H9 (cell line): ENCODE measurements at places on chromosomes 1 and 21. TPM values are rescaled to one million over a fixed set of nuclear protein-coding genes. Genes with fewer than 3 reads are reported as not detected.

GRCh38 chr1:162397039-162397448 lies 14.9 kb downstream of the SH2D1B start:
- no peaks in the 10 kb centered on the region for H3K27me3 ChIP-seq
- no peak overlapping the region for H3K4me3 ChIP-seq
- H3K36me3 ChIP-seq, result no peaks in the 10 kb centered on the region
- no peak overlapping the region for H3K27ac ChIP-seq
- H3K4me1 ChIP-seq, result peaks cover 4% of the 10 kb centered on the region; the same call in 1 of the 2 replicates

- peak; percentile 77 for DNase-seq
- no peaks in the 10 kb centered on the region for H3K4me1 ChIP-seq
- no peak overlapping the region for H3K4me3 ChIP-seq
- H3K27me3 ChIP-seq, result no peaks in the 10 kb centered on the region
- no peak overlapping the region for H3K27ac ChIP-seq
These were observed 26.4 kb upstream of the KAZN start for GRCh38 chr1:14571810-14572767.

- no peak overlapping the region for H3K4me3 ChIP-seq
- no peaks in the 10 kb centered on the region; the same call in 2 of the 3 replicates for H3K36me3 ChIP-seq
- no peak overlapping the region for H3K27ac ChIP-seq
- DNase-seq, result no peak
- no peaks in the 10 kb centered on the region for H3K27me3 ChIP-seq
- no peaks in the 10 kb centered on the region for H3K4me1 ChIP-seq
These were observed 347.1 kb downstream of the AJAP1 start for GRCh38 chr1:5001466-5001865.

GRCh38 chr1:204599098-204599497 lies 82.9 kb downstream of the MDM4 start:
- no peak overlapping the region for H3K27ac ChIP-seq
- H3K27me3 ChIP-seq, result no peaks in the 10 kb centered on the region
- DNase-seq, result no peak

DNA sequence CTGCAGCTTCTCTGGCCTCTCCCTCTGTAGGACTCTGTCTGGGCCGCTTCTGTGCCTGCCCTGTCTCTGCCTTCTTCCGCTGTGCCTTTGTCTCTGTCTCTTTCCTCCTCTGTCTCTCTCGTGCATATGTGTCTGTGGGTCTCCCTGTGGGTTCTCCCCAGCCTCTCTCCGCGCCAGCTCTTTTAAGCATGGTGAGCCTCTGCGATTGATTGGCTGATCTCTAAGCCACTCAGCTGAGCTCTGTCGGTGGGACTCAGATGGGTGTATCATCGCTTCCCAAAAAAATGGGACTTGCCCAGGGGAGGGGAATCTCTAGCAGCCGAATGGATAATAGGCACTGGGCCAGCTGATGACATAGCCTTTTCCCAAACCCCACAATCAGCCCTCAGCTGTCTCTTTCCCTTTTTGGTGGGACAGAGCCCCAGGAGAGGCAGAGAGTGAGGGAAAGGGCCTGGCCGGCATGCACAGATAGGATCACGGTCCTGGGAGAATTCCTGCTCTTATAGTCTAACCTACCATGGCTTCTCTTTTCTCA lies at the start of gene ADAMTS4:
Gene ADAMTS4 (minus strand): TSS at position 158 of the 535 bp plus-strand sequence. CDS start 427 bp downstream, outside the sequence.
- peaks cover 8% of the 10 kb centered on the region for H3K36me3 ChIP-seq
- H3K27me3 ChIP-seq, result no peaks in the 10 kb centered on the region; the same call in 1 of the 2 replicates
- H3K27ac ChIP-seq, result no peak within 1 kb of the TSS

GRCh38 chr1:213987422-213987926 lies 299 bp upstream of the PROX1 start:
- no peaks in the 10 kb centered on the region for H3K4me1 ChIP-seq
- H3K4me3 ChIP-seq, result peak overlapping the region; percentile 92
- H3K36me3 ChIP-seq, result no peaks in the 10 kb centered on the region

- no peak overlapping the region for H3K27ac ChIP-seq
- no peaks in the 10 kb centered on the region for H3K27me3 ChIP-seq
- no peak for DNase-seq
- no peaks in the 10 kb centered on the region for H3K36me3 ChIP-seq
These were observed 89.0 kb upstream of the BCAR3 start for GRCh38 chr1:93770640-93771039.

GRCh38 chr1:33655496-33655895 lies 183.1 kb downstream of the ZSCAN20 start:
- H3K4me1 ChIP-seq, result no peaks in the 10 kb centered on the region
- H3K27me3 ChIP-seq, result no peaks in the 10 kb centered on the region
- peaks cover 11% of the 10 kb centered on the region for H3K36me3 ChIP-seq
- DNase-seq, result no peak
- no peak overlapping the region for H3K27ac ChIP-seq

DNA sequence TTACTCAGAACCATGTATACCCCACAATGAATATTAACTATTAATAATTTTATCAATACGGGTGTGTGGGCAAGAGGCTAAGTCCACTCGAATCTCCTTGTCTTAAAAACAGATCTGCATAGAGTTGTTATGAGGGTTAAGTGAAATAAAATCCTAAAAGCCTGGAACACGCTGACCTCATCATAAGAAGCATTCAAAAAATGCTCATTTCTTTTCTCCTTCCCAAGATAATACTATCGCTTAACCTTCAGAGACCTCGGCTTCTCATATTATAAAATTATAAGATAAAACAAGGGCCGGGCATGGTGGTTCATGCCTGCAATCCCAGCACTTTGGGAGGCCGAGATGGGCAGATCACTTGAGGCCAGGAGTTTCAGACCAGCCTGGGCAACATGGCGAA lies 35.1 kb downstream of the LPAR3 start:
- no peak overlapping the region for H3K4me3 ChIP-seq
- no peaks in the 10 kb centered on the region for H3K36me3 ChIP-seq
- H3K27me3 ChIP-seq, result no peaks in the 10 kb centered on the region

- H3K27ac ChIP-seq, result no peak overlapping the region
- H3K36me3 ChIP-seq, result peaks cover 15% of the 10 kb centered on the region
- no peak for DNase-seq
- peaks cover 3% of the 10 kb centered on the region; the same call in 1 of the 2 replicates for H3K27me3 ChIP-seq
These were observed 99.9 kb downstream of the WDR4 start for GRCh38 chr21:42779431-42779861.

- DNase-seq, result no peak
- no peaks in the 10 kb centered on the region for H3K36me3 ChIP-seq
- peaks cover 5% of the 10 kb centered on the region; the same call in 1 of the 2 replicates for H3K4me1 ChIP-seq
- H3K27ac ChIP-seq, result no peak overlapping the region
- H3K27me3 ChIP-seq, result no peaks in the 10 kb centered on the region
These were observed 31.9 kb downstream of the NHLH2 start for GRCh38 chr1:115809076-115809475.

DNA sequence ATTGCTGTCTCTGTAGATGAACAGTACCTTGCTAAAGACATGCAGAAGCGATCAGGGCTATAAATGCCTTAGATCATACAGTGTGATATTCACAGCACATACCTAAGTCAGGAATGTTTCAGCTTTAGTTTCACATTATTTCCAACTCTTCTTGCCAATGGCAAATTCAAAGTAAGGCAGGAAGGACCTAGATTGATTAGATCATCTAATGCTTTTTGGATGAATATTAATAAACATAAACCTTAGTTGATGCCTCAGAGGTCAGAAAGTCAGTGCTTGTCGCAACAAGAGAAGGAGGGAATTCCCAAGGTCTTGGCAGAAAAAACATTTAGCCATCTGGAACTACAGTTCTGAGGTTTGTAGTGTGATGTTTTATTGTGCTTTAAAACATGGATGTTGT lies 122.3 kb downstream of the TNFSF18 start:
- no peak overlapping the region for H3K4me3 ChIP-seq
- DNase-seq, result no peak
- no peaks in the 10 kb centered on the region for H3K4me1 ChIP-seq
- H3K27me3 ChIP-seq, result no peaks in the 10 kb centered on the region
- no peaks in the 10 kb centered on the region for H3K36me3 ChIP-seq
- no peak overlapping the region for H3K27ac ChIP-seq

OLFML2B gene
- 1.3 and 1.4 TPM in 2 replicates for total RNA-seq

TADA1 gene
- total RNA-seq, result 19.5 and 20.7 TPM in 2 replicates

ZNF683 gene
- not detected in 2 replicates for total RNA-seq

OPTC gene
- total RNA-seq, result 0.68 and 1.1 TPM in 2 replicates

LY9 gene
- total RNA-seq, result not detected in 2 replicates

LGR6 gene
- total RNA-seq, result 0.66 and 1.0 TPM in 2 replicates

HCN3 gene
- total RNA-seq, result 4.7 and 5.4 TPM in 2 replicates
